ENCODE measurements at places on chromosomes 6 and 20.

GRCh38 chr20:4412216-4412615 is 309.5 kb upstream of the PRND start:
- no peak for DNase-seq

- DNase-seq: no peak
Measured at GRCh38 chr20:50101281-50101680, 11.7 kb downstream of the UBE2V1 start.

DNA sequence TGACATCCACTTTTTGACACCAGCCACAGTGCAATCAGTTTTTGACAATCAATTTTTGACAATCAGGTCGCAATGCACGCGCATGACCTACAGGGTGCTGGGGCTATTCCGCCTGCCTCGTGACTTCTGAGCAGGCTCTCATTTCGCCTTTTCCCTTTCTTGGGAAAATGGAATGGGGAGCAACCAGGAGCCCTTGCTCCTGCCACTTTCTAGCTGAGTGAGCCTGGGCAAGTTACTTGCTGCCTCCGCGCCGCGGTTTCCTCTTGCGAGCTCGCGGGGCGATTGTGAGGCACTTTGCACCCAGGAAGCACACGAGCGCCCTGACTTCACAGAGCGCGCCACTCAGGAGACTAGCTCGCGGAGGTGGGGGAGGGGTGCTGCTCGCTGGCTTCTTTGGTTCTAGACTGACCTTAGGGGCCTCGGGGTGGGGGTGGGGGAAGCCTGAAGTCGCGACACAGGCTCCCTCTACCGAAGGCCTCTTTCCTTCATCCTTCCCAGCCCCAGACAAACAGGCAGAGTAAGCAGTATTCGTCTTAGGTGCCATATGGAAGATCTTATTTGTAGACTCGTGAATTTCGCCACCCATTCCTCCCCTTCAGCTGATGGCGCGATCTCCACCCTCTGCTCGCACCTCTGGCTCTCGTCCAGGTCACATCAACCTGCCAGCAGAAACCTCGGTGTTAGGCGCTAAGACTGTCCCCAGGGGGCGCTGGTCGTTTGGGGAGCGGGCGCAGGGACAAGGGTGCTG is 4.6 kb downstream of the TP53TG5 start:
- peak; percentile 79 for DNase-seq

DNA sequence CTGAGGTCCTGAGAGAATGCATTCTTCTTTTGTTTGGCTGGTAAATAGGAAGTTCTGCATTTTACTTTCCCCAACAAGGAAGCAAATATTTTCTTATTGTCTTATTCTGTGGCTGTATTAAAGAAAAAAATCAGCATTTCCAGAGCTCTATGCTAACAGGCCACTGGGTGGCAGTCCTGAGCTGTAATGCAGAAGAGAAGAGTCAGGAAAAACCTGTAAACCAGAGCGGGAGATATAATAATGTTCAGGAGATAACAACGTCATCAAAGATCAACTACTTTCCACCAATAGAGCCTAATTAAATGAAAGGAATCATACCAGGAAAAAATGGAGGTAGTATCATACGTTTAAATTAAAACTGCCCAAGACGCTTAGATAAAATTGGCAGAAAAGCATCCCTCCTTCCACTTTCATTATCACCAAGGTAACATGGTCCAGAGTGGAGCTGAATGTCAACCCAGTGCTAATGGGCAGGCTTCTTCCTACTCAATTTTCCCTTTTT is 55.6 kb upstream of the CARMIL1 start:
- peak; percentile 70 for DNase-seq

GRCh38 chr20:12977328-12978125 is 31.2 kb upstream of the SPTLC3 start:
- DNase-seq: no peak

- no peak for DNase-seq
Measured at GRCh38 chr6:156337801-156338200, 439.4 kb upstream of the ARID1B start.

GRCh38 chr6:134195164-134195906 is 122.6 kb downstream of the SGK1 start:
- DNase-seq: no peak

DNA sequence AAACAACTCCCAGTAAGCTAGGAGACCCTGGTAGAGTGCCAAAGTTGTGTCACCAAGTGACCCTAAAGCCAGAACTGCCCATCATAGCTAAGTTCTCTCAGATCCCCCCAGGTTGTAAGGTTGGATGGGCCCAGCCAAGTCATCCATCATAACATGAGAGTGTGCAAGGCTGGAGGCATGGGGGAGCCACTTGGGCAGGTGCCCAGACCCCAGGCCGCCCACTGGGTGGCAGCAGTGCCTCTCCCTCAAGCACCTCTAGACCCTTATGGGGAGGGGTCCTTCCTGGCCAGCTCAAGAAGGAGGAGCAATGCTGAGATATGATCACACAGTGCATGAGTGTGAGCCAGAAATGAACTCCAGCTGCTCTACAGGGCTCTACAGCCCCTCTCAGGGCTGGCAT is 154.5 kb downstream of the MYLK4 start:
- DNase-seq: no peak

DNA sequence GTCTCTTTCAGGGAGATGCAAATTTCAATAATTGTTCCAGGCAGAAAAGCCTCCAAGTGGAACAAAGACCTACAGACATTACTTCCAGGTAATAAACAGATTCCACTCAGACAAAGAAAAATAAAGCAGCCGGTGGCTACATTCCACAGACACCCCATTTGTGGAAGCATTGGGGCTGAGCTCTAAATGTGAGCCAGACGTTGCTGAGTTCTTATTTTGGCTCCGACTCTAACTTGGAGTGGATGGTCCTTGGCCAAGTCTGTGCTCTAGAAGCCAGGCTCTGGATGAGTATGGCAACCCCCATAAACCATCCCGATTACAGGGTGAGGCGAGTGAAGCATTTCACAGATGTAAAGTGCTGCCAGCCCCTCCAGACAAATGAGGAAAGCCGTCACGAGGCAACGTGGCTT is 6.6 kb downstream of the TRAM2 start:
- DNase-seq: no peak

GRCh38 chr6:53107091-53107490 is 41.5 kb downstream of the GCM1 start:
- no peak for DNase-seq

DNA sequence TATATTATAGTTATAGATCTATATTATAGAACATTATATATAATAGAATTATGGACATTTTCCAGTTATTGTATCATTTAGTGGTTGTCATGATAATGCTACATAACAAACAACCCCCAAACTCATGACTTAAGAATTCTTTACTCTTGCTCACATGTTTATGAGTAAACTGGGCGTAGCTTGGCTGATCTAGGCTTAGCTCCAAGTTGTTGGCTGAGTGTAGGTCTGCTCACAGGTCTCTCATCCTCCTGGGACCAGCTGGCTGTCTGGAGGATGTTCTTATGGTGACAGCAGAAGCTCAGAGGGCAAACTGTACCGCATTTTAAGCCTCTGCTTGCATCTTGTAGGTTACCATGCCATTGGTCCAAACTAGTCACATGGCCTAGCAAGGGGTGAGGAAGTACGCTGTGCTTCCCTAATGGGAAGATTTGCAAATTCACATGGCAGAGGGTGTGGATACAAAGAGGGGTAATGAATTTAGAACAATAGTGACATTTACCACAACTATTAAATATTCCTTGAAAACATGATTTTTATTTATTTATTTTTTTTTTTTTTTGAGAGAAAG is 34.2 kb downstream of the ARHGAP40 start:
- DNase-seq: no peak

- no peak for DNase-seq
Measured at GRCh38 chr20:49656304-49656703, 57.4 kb downstream of the B4GALT5 start.

GRCh38 chr20:14956026-14956425 is 618.6 kb upstream of the FLRT3 start:
- no peak for DNase-seq

- DNase-seq: no peak
Measured at GRCh38 chr6:22825210-22825609, 255.8 kb downstream of the HDGFL1 start.

DNA sequence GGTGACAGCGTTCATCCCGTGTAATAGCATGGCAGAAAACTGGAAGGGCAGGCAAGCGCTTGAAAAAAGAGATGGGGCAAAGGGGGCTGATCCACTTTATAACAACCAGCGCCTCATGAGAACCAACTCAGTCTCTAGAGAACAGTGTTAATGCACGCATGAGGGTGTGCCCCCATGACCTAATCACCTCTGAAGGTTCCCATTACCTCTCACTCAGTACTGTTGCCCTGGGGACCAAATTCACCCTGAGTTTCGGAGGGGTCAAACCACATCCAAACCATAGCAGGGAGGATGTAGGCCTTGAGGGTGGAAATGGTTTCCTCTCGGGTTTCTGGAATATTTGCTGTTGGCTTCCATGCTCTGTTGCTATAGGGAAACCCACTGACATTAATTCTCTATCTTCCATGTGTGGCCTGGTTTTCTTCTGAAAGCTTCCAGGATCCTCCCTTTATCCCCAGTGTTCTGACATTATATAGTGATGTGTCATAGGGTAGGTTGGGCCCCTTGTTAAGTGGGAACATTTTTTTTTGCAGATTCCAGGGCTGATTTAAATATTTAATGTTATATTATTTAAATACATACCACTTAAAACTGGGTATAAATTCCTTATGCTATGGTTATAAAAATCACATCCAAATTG is 65.2 kb downstream of the PPP1R14C start:
- DNase-seq: no peak

DNA sequence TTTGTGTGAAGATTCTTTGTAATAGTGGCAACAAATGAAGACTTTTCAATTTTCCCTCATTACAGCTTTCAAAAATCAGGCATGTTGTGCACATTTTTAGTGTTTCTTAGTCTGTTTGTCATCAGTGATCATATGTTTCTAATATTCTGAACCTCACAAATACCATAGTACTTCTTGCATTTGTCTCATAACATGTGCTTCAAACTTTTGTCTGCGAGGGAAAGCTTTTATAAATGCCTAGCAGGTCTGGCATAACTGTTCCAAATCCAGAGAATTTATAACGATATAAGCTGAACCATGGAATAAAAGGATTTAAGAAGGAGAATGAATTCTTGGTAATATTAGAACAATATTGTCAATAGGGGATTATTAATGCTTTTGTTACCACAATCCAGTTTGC is 670.2 kb downstream of the RFPL4B start:
- no peak for DNase-seq

DNA sequence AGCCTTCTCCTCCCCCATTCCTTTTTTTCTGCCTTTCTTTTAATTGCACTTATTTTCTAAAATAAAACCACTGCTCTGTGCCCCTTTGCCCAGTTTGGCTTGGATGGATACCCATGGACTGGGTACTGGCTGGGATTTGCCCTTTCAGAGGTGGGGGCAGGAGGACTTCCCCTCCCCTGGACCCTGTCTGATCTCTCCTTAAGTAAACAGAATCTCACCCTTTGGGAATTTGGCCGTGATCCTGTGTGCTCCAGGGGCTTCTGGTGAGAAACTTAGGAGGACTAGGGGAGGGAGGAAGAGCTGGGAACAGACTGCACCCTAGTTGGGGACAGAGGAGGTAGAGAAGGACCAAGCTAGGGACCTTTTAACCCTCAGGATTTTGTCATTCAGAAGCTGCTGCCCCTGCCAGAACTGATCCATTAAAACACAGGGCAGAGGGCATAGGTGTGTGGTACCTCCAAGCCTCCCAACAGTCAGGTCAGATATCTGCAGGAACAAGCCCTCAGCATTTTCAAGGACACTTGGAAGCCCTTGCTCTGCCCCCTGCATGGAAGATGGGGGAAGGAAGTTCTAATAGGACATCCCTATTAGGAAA is 7.3 kb downstream of the FOXP4 start:
- DNase-seq: no peak

DNA sequence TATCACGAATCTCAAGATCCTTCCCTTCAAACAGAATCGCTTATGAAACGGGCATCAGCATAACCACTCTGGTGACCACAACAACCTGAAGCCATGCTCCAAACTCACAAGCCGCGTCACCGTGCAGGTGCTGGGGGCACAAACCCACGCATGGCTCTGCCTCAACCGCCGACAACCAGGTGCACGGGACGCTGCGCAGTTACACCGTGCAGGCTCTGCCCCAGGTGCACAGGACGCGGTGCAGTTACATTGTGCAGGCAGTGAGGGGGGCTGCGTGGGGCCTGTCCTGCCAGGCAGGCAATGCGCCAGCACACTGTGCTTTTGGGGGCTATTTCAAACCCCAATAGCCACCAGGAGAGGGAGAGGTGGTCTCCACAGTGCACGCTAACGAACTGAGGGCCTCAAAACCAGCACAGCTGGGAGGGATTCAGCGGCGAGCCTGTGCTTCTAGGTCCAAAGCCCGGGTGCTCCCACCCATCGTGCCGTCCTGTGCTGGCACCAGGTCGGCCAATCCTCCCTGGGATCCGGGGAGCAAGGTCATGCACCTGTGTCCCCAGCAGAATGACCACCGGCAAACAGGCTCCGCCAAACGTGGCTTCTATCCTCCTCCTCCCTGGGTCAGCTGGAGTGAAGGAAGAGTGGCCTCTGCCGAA is 35.8 kb downstream of the ZBTB46 start:
- DNase-seq: peak; percentile 42

DNA sequence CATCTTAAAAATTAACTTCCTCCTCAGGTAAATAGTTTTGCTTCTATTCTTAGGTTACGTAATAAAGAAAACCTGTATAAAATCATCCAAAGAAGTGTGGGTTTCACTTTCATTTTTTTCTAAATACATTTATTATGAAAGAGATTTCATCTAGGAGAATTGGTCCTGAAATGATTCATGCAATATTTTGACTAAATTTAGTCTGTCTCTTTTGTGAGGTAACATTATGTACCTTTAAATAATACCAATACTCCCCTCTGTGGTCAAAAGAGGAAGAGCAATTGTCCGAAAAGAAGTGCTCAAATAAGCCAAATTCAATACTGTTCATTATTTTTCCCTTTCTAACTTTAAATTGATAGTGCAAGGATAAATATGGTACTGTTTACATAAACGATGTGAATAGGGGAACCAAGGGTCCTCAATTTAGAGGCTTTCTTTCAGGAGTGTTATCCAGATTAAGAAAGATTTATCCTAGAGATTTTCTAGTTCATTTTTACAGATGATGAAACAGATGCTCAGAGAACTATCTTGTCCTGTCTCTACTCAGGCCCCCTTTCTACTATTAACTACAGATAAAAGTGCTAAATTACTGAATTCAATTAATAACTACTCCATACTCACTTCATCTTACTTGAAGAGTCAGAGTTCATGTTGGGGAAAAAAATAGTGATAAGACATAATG is 26.2 kb downstream of the CYP39A1 start:
- DNase-seq: no peak

GRCh38 chr6:88376768-88377387 is 210.7 kb upstream of the CNR1 start:
- DNase-seq: no peak

- DNase-seq: no peak
Measured at GRCh38 chr6:43878127-43878634, 108.2 kb downstream of the VEGFA start.

- DNase-seq: no peak
Measured at GRCh38 chr20:52965819-52966218, 6.3 kb upstream of the TSHZ2 start.

- no peak for DNase-seq
Measured at GRCh38 chr6:125163811-125164210, 10.2 kb downstream of the TPD52L1 start.

Measured in SJSA1 (cell line).